Forelimb muscle (tissue), 1 donor: ENCODE measurements at places on chromosomes 1 and 21. TPM values are rescaled to one million over a fixed set of nuclear protein-coding genes. Genes with fewer than 3 reads are reported as not detected.

RHBG gene
- not detected for polyA plus RNA-seq

DNA sequence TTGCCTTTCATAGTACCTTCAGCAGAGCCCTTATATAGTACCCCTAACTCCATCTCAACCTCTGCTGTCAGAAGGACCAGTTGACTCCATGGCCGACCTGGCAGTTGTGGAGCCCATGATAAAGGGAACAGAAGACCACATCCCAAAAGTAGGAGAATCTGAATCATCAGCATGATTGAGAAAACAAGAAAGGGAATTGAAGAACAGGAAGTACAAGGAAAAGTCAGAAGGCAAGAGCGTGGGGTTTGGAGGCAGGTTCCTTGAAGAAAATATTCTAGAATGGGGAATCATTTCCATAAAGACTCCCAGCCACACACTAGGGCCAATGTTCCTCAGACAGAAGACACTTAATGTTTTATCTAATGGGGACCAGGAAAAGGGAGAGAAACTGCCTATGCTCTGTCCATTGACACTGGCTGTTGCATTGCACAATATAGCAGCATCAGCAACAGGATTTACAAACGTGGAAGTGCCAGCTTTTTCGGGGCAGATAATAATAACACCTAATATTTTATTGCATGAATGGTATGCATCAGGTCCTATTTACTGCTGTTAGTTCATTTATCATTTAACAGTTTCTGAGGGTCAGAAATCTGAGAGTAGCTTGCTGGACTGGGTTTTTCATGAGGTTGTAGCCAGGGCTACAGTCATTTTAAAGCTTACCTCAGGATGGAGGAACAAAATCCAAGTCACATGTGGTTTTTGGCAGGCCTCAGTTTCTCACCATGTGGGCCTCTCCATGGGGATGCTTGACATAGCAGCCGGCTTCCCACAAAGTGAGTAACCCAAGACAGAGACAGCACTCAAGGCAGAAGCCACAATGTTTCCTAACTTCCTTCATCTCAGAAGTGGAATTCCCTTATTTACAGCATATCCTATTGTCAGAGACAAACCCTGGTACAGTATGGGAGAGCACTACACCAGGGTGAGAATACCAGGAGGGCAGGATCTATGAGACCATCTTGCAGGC, 483.4 kb downstream of the PLPP3 start:
- no peak for DNase-seq

GRCh38 chr1:94463765-94464330, 45.7 kb downstream of the ABCD3 start:
- DNase-seq: no peak

GRCh38 chr1:160999376-160999775, 21.6 kb downstream of the F11R start:
- no peak for DNase-seq

GRCh38 chr1:5456090-5456811, 536.0 kb downstream of the NPHP4 start:
- DNase-seq: no peak

- DNase-seq: no peak
Measured at GRCh38 chr1:173400387-173400995, 76.6 kb upstream of the PRDX6 start.

DNA sequence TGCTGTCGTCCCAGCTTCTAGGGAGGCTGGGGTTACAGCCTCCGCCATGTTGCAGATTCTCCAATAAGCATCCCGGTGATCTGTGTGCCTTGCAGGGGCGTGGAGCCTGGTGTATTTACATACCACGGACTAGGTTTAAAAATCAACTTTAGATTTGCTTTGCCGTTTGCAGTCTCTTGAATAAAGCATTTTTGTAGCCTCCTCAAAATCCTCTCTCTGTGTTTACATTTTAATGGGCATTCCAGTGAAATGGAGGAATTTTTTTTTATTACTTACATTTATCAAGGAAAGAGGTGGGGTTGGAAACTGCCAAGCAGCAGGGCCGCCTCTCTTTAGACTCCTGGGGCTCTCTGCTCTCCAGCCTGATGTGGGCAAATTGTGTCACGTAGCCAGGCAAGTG, 437.5 kb upstream of the VAMP3 start:
- DNase-seq: no peak

GRCh38 chr1:243620096-243620495, 229.9 kb downstream of the AKT3 start:
- DNase-seq: no peak

DNA sequence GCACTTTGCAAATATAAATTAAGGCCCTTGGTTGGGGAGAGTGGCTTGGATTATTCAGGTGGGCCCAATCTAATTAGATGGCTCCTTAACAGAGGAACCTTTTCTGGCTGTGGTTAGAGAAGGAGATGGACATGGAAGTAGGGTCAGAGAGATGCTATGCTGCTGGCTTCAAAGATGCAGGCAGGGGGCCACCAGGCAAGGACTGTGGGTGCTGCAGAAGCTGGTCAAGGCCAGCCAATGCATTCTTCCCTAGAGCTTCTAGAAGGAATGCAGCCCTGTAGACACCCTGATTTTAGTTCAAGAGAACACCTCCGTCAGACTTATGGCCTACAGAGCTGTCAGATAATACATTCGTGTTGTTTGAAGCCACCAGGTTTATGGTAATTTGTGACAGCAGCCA, 3.7 kb upstream of the TMEM9 start:
- no peak for DNase-seq

UTP25 gene
- polyA plus RNA-seq: 6.1 TPM
